DMS79 (cell line): ENCODE measurements at places on chromosomes 3 and 15.

GRCh38 chr3:139620438-139620837, 57.3 kb downstream of the NMNAT3 start:
- DNase-seq, result no peak

GRCh38 chr3:46749129-46749528, 31.5 kb upstream of the PRSS50 start:
- DNase-seq, result no peak

GRCh38 chr15:80758130-80758745, 20.9 kb upstream of the CEMIP start:
- DNase-seq, result no peak

DNA sequence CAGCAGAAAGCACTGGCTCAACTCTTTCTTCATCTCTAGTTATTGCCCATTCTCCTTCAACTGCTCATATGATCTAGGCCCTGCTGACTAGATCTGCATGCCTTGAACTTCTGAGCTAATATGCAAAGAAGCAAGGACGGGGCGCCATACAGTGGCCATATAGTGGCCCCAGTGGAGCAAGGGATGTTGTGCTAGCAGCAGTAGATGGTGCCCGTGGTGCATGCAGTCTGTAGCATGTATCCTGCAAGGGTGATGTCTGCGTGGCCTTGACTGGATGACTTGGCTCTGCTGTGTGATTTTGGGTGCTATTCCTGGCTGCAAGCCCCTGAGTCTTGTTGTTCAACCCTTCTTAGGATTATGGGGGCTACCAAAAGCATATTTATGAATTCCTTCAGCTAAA, 12.2 kb upstream of the NMD3 start:
- DNase-seq, result no peak

DNA sequence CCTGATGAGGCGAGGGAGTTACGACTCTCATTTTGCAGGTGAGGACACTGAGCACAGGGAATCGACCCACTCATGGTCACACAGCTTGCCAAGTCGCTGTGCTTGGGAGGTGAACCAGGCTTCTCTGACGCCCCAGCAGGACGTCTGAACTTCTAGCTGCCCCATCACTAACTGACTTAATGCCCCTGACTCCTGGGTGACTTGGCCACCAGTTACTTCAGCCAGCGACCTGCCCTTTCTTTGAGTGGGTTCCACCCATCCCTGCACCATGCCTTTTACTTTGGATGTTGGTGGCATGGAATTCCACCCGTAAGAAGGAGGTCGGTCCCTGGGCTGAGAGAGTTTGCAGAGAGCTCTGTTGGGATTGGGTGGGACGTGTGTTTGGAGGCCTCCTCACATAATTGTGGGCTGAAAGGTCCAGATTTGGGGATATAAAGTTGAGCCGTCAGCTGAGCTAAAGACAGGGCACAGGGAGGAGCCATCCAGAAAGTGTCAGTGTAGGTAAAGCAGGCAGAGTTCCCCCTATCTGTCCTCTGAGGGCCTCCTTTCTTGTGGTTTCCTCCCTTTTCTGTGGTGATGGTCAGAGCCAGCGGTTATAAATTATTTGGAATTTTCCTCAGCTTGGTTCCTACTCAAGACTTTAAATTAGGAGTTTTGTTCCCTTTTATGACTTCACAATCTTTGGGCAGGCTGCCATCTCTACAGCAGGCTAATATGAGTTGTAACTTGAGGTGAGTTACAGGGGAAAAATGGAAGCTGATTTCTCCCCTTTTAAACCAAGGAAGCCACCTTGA, 55.0 kb downstream of the FLNB start:
- DNase-seq, result no peak

DNA sequence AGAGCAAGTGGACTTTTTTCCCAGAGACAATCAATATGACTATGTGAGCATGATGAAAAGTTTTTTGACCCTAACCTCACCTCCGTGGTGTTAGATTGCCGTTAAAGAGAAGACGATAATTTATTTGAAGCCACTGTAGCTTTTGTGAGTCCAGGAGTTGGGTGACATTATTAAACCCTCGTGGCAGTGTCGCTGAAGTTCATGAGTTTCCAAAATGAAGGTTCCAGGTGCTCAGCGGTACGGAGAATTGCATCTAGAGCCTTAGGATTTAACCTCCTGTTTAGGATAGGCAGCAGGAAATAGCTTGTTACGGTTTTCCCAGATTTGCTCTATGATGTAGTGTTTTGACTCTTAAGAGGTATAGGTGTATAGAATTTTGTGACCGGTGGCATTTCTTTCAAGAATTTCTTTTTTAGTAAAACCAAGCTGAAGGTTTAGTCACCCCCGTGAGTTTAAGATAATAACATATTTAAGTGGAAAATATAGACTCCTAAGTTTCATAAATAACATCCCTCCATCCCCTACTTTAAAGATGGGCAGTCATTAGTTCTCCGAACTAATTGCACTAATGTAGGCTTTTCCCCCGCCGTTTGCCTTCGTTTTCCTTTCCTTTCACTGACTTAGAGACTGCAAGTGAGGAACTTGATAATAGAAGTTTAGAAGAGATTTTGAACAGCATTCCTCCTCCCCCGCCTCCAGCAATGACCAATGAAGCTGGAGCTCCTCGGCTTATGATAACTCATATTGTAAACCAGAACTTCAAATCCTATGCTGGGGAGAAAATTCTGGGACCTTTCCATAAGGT, 2.0 kb downstream of the SMC4 start:
- DNase-seq, result peak; percentile 22

GRCh38 chr3:151011427-151011826, 38.9 kb upstream of the CLRN1 start:
- no peak for DNase-seq

GRCh38 chr3:145490088-145491048, 670.6 kb downstream of the PLOD2 start:
- no peak for DNase-seq

DNA sequence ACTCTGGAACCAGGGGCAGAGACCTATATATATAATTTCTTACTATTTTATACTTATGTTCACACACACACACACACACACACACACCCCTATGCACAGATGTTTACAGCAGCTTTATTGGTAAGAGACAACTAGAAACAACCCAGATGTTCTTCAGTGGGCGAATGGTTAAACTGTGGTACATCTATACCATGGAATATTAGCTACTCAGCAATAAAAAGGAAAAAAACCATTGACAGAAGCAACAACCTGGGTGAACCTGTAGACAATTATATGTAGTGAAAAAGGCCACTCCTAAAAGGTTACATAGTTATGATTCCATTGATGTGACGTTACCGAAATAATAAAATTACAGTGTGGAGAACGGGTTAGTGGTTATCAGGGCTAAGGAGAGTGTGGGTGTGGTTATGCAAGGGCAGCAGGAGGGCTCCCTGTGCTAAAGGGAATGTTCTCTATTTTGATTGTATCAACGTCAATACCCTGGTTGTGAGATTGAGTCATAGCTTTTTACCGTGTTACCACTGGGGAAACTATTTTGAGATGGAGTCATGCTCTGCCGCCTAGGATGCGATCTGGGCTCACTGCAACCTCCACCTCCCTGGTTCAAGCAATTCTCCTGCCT, 85.5 kb downstream of the FLNB start:
- no peak for DNase-seq

GRCh38 chr15:87672309-87673288, 583.9 kb downstream of the NTRK3 start:
- DNase-seq, result no peak

- DNase-seq, result no peak
Measured at GRCh38 chr3:66854601-66855151, 143.4 kb upstream of the KBTBD8 start.

- no peak for DNase-seq
Measured at GRCh38 chr15:57150066-57150865, 226.0 kb upstream of the CGNL1 start.

GRCh38 chr3:126212620-126213378, 32.4 kb upstream of the ALDH1L1 start:
- DNase-seq, result peak; percentile 41

DNA sequence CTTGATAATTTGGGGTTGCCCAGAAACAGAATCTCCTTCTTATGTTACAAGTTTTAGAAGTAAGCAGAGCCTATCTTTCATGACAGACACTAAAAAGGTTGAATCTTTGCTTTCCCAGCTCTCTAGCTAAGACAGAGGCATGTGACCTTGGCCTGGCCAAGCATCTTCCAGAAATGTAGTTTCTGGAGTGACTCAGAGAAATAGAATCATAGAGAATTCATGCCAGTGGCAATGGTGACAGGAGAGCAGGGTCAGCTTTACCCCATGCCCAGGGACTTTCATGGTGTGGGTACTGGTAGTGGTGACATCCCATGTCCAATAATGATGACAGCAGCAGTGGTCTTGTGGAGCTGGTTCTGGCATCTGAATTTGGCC, 4.0 kb upstream of the PARP6 start:
- DNase-seq, result no peak

- DNase-seq, result no peak
Measured at GRCh38 chr3:122006267-122006666, 15.8 kb downstream of the ILDR1 start.

- DNase-seq, result no peak
Measured at GRCh38 chr3:148366743-148367410, 330.8 kb upstream of the AGTR1 start.
